ENCODE measurements at places on chromosomes 1 and 21.

- DNase-seq: no peak
These were observed 569.0 kb downstream of the PTPRU start for GRCh38 chr1:29805122-29805895.

GRCh38 chr1:187009320-187009719 lies 180.6 kb downstream of the PLA2G4A start:
- DNase-seq: no peak

- peak; percentile 25 for DNase-seq
These were observed 9.1 kb upstream of the LUZP1 start for GRCh38 chr1:23177438-23178380.

GRCh38 chr1:181117648-181118449 lies 29.3 kb downstream of the IER5 start:
- no peak for DNase-seq

DNA sequence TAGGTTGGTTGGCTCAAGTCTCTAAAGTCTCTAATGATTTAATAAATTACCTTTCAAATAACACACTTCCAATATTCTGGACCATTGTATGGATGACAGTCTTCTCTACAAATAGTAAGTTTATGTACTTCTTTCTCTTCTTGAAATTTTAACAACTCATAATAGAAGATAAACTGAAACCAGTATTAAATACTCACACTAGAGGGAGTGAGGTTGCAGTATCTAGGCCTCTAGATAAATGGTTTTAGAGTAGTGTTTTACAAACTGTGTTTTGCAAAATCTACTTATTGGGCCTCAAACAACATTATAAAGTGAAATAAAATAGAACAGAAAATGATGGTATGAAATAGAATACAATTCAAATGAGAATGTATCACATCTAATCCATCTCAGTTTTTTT lies 479.9 kb upstream of the BRINP3 start:
- no peak for DNase-seq

DNA sequence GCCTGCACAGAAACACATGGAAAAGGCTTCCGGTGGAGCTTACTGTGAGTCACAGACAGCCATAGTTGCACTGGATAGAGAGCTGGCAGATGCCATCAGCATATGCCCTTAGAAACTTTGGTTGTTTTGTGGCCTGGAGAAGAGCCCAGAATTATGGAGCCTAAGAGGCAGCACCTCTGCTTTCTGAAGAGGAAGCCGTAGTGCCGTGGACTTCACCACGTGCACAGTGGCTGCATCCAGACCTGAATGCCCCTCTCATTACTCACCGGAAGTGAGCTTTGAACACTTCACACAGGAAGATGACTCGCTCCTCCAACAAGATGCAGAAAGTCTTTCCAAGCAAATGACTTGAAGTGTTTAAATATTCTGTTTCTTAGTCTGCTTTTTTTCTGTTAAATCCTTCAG lies 28.4 kb downstream of the JUN start:
- peak; percentile 9 for DNase-seq

DNA sequence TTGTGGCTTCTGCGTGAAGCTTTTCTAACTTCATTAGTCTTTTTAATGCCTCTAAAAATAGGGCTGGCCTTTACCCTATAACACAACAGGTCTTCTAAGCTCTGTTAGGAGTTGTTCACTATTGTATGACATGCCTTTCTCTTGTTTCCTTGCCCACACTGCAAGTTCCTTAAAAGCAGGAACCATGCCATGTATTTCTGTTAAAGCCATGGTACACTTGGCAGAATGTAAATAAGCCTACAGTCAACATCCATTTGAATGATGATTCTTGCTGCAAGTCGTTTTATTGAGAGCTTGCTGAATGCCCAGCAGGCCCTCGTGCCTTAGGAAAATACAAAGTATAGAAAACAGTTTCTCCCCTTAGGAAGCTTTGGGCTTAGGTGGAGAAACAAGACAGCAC lies 214.6 kb downstream of the DUSP10 start:
- no peak for DNase-seq

DNA sequence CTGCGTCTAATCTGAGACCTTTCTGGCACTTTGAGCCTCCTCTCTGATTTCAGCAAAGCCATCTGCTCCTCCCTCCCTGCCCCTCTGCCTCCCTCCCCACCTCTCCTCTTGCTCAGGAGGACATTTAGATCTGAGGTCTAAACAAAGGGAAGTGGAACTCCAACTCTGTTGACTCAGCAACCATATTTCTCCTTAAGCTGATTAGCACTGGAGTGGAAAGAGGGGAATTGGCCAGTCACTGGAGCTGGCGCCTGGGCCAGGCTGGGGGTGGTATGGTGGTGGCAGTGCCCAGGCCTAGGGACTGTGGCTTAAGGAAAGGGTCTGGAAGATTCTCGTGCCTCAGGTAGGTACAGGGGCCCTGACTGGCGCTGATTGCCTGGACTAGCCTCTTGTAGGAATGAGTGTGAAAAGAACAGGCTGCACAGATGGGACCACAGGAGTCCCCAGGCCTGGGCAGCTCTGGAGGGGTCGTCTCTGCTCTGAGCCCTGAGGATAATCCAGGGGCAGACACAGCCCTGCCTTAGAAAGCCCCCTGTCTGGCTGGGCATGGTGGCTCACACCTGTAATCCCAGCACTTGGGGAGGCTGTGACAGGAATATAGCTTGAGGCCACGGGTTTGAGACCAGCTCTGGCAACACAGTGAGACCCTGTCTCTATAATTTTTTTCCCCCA lies 11.9 kb downstream of the SH2D2A start:
- DNase-seq: no peak

DNA sequence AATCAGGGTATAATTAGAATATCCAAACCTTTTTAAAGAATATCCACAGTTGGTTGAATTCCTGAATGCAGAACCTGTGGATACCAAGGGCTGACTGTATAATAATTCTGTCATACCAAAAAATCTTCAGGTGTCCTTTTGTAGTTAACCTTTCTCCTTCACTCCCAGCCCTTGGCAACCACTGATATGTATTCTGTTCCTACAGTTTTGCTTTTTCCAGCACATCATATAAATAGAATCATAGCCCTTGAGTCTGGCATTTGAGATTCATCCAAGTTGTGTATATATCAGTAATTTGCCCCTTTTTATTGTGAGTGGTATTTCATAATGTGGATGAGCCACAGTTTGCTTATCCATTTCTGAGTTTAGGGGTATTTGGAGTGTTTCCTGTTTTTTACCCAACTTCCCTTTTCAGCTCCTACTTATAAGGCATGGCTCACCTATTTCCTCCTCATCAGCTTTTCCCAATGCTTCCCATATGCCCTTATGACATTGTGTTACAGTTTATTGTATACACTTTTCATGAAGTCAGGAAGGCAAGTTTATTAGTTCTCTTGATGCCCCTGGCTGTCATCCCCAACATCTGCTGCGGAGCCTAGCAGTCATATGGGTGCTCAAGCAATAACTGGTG lies 35.0 kb upstream of the AGO1 start:
- DNase-seq: no peak

DNA sequence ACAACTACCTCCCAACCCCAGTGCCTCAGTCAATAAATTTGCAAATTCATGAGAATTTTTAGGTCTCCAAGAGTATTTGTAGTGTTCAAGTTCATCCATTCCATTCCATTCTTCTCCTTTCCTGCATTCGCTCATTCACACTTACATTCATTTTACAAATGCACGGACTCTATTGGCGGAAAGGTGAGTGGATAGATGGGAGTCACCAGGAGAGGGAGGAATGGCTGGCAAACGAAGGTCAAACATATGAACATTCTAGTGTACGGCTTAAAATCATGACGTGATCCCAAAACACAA lies 2.5 kb downstream of the LORICRIN start:
- DNase-seq: no peak

GRCh38 chr1:203056516-203056915 lies 29.3 kb downstream of the MYOG start:
- DNase-seq: no peak

DNA sequence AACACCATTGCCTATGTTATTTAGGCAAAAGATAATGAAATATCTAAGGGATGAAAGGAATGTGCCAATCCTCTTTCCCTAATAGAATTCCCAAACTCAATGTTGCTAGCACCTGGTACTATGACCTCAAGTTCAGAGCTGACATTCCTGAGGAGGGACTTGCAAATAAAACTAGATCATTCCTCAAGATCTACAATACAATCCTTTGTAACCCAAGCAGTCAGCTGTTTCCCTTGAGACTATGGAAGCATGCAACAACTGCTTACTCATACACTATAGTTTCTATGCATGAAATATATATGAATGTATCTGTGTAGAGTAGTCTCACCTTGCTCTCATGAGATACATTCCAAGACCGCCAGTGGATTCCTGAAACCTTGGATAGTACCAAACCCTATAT lies 65.0 kb downstream of the ABL2 start:
- no peak for DNase-seq

- DNase-seq: peak; percentile 64
These were observed at the start of gene ATAD3B for GRCh38 chr1:1471389-1472052. ATAD3B (plus strand) TSS chr1:1471765; CDS start chr1:1471885, 120 bp downstream.

DNA sequence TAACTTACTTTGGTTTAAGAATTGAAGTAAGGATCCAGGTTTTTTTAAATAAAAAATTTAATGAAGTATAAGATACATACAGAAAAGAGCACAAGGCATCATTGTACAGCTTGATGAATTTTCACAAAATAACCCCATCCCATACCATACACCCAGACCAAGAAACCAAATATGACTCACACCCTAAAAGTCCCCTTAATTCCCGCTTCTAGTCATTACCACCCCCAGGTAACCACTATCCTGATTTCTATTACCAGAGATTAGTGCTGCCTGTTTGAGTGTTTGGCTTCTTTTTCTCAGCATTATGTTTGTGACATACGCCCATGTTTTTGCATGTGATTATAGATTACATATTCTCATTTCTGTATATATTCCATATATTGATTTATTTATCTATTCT lies 98.5 kb upstream of the HIVEP3 start:
- DNase-seq: no peak

- no peak for DNase-seq
These were observed 31.9 kb upstream of the IL19 start for GRCh38 chr1:206738370-206739366.

DNA sequence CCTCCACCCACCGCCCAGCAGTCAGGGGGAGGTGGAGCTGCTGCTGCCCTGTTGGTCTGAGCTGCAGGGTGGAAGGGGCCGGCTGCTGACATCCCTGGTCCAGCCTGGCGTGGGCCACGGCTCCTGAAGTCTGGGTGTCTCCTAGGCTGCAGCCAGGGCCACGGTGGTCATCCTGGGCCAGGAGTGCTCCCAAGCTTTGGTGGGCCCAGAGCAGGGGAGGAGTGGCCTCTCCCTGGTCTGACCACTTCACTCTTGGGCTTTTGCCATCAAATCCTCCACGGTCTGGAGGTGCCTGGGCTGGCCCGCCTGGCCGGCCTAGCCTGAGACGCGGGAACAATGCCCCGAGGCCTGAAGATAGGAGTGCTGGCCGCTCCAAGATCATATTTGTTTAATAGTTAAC lies 5.8 kb downstream of the PRDM16 start:
- no peak for DNase-seq

GRCh38 chr1:16127676-16128337 lies 28.1 kb downstream of the EPHA2 start:
- DNase-seq: no peak

DNA sequence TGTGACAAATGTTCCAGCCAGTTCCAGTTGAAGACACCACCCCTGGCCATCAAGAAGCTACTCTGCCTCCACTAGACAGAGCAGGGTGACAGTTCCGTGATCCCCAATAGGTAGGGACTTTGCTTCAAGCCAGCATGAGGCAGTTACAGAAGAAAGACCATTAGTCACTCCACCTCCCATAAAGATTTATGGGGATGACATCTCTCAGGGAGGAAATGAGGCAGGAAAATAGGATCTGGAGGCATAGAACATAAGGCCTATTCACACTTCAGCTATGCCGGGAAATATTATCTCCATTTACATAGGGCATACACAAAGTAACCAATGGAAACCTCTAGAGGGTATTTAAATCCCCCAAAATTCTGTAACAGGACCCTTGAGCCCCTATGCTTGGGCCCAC lies 3.5 kb upstream of the GBP7 start:
- DNase-seq: no peak

GRCh38 chr1:201726700-201727099 lies 102.3 kb upstream of the IPO9 start:
- DNase-seq: no peak

Measured in stimulated activated CD4-positive, alpha-beta T cell treated with anti-CD3 and anti-CD28 coated beads, TNF-alpha, amount 100 ng/mL, for 1 hour (primary cell).